ENCODE measurements at places on chromosomes 3 and 15.

DNA sequence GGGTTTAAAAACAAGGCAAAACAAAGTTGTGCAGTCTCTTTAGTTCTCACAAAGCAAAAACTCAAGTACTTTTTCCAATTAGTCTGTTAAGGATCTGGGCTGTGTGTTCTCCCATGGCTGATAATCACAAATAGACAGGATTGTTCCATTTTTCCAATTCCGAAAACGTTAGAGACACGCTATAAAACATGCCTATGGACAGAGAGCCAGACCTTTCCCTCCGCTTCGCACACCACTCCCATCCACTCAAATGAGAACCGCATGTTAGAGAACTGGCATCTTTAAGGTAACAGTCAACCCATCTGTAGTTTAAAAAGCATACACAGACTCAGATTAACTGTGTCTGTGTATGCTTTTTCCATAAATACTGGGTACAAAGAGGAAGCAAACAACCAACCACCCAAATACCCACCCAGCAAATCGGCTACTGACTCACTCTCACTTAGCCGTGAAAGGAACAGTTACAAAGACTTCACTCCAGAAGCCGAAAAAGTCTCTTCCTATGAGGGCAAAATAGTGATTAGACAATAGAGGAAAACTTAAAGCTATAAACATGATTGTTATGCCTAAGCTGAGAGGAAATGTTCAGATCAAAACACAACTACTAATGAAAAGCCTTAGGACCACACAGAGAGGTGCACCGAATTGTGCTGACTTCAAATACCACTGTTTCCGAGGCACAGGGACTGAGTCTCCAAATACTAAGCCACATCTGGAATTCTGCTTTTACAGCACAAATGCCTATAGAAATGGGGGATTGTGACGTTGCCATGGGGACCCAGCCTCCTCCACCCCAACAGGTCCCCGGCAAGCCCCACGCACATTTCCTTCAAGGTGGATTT is 36.1 kb downstream of the IL17RD start:
- DNase-seq: no peak

DNA sequence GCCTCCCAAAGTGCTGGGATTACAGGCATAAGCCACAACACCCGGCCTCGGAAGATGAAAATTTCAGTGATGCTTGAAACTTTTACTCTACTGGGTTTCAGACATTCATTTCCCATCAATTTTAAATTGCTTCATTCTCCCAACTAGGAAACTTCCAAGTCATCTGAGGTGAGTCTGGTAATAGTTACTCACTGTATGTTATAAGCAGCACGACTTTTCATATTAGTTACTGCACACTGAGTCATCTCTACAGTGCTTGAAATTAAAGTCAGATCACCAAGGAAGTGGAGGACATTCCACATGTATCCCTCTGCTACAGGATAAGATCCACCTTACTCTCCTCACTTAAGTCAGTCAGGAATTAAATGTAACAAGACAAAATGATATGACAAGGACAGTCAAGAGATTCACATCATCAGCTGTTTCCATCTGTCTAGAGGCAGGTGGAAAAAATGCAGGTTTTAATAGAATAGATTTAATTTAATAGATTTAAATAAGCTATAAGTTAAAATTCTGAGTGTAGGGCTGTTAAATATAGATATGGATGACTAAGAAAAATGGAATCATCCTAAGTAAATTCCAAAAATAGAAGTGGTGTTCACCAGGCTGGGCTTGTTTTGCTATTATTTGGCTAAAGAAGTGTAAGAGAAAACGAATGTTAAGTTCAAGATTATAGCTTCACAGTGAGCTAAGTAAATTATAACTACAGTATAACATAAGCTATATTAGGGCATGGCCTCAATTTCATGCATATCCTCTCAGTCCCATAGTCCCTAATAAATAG is 104.4 kb downstream of the TMCO5A start:
- peak; percentile 63 for DNase-seq

DNA sequence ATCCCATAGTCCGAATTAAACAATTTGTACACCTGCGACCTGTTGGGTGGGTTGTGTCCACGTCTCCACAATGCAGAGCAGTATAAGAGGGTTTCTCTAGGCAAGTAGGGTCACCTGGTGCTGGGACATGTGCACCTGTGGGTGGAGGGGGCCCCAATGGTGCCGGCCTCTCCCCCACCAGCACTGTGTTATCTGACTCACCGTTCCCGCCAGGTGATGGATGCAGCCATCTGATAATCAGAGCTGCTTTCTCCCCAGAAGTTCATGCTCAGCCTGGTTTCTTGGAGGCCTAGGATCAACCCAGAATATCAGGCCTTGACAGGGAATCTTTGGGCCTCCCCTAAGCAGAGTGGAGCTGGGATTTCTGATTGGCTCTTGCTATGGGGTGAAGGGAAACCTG is 86.0 kb downstream of the DNAJB8 start:
- no peak for DNase-seq

GRCh38 chr15:69735121-69735520 is 282.5 kb downstream of the RPLP1 start:
- no peak for DNase-seq

DNA sequence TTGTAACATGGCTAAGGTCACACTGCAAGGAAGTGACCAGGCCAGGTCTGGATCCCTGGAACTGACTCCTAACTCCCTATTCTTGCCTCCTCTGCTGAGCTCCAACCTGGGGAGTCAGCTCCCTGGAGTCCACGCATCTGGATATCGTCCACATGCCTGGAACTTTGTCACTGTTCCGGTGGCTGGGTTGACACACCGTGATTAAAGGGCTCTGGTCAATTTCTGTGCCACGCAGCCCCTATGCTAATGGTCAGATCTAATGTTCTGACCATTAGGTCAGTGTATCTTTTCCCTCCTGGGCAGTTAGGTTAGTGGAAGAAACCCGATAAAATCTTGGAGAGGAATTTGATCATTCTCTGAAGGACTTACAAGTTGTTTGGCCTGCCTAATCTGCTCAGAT is 1.6 kb upstream of the TPM1 start:
- DNase-seq: no peak
